Activated T-cell treated with anti-CD3 and anti-CD28 coated beads for 48 hours (primary cell): ENCODE measurements at places on chromosomes 2 and 18.

DNA sequence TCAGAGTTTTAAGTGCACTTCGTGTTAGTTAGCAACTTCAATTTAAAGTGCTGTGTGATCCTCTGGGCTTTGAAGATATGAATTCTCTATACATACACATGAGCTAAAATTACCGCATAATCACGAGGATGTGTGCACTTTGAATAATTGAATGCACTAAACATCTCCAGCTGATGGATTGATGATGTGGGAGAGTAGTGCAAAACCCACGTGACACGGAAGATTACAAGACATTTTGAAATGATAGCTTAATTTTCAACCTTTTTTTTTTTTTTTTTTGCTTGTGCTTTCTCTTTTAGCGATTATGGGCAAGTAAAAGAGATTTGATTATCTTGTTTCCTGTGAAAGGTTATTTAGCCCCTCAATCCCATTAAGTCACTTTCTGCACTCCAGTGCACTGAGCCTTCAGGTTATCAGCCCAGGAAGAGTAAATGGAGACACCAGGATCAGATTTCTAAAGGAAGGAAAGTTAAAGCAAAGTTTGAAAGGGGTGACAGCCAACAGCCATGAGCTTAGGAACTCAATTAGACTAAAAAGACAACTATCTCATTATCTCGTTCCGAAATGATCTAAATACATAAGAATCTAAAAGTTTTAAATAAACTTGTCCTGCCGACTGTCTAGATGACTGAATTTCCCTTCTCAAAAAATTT is 81.6 kb downstream of the CDK15 start:
- DNase-seq = no peak

GRCh38 chr2:3299703-3300102 is 77.9 kb downstream of the EIPR1 start:
- no peak for DNase-seq

GRCh38 chr2:25295621-25296020 is 46.1 kb downstream of the DNMT3A start:
- no peak for DNase-seq

- no peak for DNase-seq
Observed at GRCh38 chr2:160278101-160278878, 78.2 kb upstream of the ITGB6 start.

- DNase-seq = no peak
Observed at GRCh38 chr2:106685180-106685897, 198.2 kb downstream of the CD8B2 start.

GRCh38 chr18:79245517-79246001 is 150.2 kb upstream of the NFATC1 start:
- no peak for DNase-seq

- no peak for DNase-seq
Observed at GRCh38 chr2:188512456-188512855, 220.8 kb downstream of the GULP1 start.

DNA sequence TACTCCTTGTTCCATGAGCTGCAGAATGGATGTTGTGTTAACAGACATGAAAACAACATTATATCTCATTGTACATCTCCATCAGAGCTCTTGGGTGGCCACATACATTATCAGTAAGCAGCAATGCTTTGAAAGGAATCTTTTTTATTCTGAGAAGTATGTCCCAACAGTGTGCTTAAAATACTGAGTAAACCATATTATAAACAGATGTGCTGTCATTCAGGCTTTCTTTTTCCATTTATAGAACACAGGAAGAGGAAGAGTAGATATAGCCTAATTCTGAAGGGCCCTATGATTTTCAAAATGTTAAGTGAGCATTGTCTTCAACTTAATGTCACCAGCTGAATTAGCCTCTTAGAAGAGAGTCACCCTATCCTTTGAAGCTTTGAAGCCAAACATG is 44.3 kb upstream of the CABYR start:
- no peak for DNase-seq

DNA sequence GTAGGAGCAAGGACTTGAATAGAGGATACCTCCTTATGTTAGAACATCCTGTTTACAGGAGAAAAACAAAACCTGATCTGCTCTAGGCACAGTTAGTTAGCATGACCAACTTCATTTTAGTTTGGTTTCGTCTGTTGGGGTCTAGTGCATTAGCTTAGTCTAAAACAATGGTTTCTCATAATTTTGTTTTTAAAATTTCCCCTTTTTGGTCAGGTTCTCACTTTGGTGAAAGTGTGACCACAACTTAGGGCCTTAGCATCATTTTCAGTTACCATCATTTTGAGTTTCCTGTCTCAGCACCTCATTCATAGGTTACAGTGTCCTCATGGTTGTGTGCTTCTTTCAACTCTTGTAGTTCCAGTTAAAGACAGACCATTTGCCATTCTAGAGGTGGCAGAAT is 1277.0 kb upstream of the SLC39A10 start:
- no peak for DNase-seq

- DNase-seq = no peak
Observed at GRCh38 chr2:240571314-240571973, 3.2 kb downstream of the RNPEPL1 start.

- no peak for DNase-seq
Observed at GRCh38 chr2:98484121-98484557, 39.5 kb downstream of the INPP4A start.

GRCh38 chr2:199206536-199206935 is 251.2 kb downstream of the SATB2 start:
- no peak for DNase-seq

- no peak for DNase-seq
Observed at GRCh38 chr2:6368281-6368680, 497.4 kb downstream of the CMPK2 start.

GRCh38 chr2:72026819-72027425 is 120.7 kb downstream of the CYP26B1 start:
- DNase-seq = no peak

- DNase-seq = no peak
Observed at GRCh38 chr2:203591642-203592041, 56.5 kb upstream of the RAPH1 start.

DNA sequence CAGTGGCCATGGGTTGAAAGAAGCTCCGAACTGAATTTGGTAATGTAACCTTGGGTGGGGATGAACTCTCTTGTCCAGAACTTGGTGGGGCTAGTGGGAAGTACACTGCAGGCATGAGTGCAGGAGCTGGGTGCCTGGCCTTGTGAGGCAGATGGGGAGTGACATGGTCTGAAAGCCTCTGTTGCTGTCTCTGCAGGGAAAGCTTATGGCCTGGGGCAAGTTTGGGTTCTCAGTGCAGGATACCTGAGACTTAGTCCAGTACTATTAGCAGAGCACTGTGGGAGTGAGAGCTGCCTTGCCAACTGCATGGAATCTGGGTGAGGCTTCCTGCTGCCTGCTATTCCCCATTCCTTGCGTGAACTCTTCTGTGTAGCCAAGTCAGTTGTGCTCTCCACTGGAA is 1620.9 kb upstream of the NXPH2 start:
- DNase-seq = no peak

- no peak for DNase-seq
Observed at GRCh38 chr2:189454009-189454408, 12.7 kb downstream of the WDR75 start.

- no peak for DNase-seq
Observed at GRCh38 chr2:183207110-183207509, 82.9 kb downstream of the NUP35 start.

DNA sequence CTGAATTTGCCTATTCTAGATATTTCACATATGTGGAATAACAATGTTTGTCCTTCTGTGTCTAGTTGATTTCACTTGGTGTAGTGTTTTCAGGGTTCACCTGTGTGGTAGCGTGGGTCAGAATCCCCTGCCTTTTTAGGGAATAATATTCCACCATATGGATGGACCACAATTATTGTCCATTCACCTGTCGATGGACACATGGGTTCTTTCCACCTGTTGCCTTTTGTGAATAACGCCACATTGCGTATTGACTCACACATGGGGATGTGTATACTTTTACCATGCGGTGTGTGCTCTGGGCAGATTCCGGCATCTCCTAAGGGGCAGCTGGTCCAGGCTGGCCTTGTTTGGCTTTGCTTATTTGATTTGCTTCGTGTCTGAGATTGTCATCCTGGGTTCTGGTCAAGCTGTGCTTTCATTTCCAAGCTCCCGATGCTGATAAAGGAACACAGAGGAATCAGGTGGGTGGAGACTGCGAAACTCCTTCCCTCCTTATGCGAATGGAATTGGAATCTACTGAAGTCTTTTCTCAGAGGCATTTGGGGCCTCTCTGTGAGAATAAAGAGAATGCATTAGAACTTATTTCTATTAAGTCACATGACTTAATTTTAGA is 18.9 kb upstream of the ALLC start:
- DNase-seq = no peak

- no peak for DNase-seq
Observed at GRCh38 chr18:9380101-9380500, 45.5 kb downstream of the TWSG1 start.

DNA sequence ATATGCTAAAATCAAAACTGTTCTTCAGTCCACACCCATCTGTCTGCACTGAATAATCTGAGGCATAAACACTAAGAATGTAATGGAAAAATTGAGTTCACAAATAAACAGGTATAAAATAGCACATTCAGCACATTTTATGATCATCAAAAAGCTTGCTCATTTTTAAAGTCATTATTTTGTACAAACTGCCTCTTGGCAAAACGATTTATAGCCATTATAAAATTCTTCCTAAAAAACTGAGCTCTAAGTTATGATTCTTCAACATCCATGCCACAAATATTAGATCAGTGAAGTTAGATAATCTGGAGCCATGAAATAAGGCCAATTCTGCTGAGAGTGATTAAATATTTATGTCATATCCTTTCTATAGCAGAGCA is 233.5 kb downstream of the DYM start:
- no peak for DNase-seq

DNA sequence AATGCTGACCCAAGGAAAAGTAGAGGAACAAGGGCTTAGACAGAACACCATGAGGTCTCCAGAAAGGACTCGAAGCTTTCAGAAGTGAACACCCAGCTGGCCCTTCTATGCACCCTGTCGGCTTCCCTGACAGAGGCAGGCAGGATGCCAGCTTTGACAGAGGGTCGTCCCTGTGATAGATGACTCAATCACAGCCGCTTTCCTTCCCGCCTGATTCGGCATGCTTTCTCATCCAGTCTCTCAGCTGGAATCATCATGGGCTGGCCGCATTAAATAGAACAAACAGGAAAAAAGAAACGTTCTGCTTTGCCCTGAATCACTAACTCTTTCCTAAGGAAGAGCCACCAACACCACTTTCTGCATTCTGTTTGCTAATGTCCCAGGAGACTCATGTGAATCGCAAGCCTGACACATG is 140.3 kb upstream of the RAB12 start:
- DNase-seq = no peak

DNA sequence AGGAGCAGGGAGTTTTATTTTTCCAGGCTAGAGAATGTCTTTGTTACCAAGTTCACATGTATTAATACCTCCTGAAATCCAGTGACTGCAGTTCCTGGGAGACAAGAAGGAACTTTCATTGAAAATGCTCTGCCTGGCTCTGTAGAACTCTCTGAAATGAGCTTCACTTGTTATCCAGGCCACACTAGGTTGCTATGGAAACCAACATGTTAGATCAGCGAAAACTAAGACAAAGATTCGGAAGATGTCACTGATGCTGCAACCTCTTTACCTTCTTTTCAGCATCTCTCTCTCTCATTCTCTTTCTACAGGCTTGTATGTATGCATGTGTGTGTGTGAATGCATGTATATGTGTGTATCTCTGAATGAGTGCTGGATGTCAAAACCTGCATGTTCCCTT is 218.5 kb downstream of the TRIB2 start:
- no peak for DNase-seq

GRCh38 chr2:71478806-71479205 is 25.4 kb downstream of the DYSF start:
- DNase-seq = no peak

DNA sequence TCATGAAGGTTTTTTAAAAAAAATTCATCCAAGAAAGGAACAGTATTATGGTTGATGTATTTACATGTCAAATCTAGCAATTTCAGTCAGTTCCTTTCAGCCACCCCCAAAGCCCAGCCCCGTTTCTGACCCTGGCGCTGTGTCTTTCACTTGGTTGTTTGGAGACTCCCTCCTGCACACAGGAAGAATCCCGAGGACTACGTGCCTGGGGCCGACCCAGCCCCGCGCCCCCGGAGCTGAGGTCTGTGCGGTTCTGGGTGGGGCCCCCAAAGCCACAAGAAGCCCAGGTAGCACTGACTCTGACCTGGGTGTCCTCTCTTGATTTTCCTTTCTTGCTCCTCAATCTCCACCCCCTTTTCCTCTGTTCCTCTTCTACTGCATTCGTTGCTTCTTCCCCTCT is 49.1 kb downstream of the TRAPPC12 start:
- DNase-seq = no peak

DNA sequence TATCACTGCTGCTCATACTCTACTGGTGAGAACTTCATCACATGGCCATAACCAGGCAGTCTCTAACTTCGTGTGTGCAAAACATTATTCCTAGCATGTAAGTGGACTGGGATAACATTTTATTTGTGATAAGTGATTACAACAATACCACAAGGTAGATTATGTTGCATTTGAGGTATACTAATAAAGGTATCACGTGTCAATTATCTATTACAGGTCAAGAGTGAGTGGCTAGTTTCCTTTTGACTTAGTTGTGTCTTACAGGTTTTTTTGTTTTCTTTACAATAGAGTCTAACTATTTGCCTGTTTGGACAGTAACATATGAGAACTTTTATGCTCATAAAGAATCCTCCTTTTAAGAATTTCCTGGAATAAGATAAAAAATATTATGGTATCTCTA is 67.2 kb upstream of the DSC1 start:
- DNase-seq = no peak

GRCh38 chr2:105460048-105460732 is 61.3 kb upstream of the FHL2 start:
- DNase-seq = no peak

GRCh38 chr18:44098551-44099098 is 582.1 kb upstream of the SETBP1 start:
- DNase-seq = no peak

GRCh38 chr18:75257605-75258004 is 47.0 kb downstream of the TSHZ1 start:
- no peak for DNase-seq

DNA sequence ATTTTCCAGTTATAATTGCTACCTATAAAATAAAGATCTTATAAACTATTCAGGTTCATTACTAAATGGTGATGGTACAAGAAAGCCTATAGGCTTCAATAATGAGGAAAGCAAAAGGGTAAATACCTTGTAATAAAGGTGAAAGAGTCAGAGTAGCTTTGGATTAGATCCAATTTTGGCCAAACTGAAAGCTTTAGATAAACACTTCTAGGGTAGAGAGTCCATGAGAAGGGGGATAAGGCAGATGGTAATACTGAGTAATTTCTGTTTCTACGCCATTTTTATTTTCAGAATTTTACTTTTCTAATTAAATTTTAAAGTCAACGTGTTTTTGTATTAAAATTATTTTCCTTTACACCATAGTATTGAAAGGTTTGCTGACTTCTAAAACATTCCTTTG is 9.4 kb downstream of the CASP8 start:
- no peak for DNase-seq

DNA sequence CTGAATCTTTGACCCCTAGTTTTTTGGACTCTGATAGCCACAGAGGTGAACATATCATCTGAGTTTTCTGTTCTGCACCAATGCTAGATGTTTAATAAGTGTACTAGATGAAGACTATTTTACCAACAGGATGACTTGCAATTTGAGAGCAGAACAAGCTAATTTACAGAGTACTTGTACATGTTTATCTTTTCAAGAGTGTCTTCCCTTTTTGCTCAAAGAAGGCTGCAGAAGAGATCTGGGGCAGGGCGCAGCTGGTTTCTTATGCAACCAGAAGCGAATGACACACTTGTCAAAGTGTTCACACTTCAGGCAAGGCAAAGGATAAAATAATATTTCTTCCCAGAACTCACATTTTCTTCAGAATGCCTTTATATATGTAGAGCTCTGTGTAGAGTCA is 86.0 kb downstream of the VWA3B start:
- no peak for DNase-seq
